Left renal cortex interstitium (tissue), 4 donors: ENCODE measurements at places on chromosomes 1 and 21. TPM values are rescaled to one million over a fixed set of nuclear protein-coding genes. Genes with fewer than 3 reads are reported as not detected.

COL16A1 gene
- 49.1 TPM for polyA plus RNA-seq

CYP4Z1 gene
- 0.66 TPM for polyA plus RNA-seq

KCNE2 gene
- 1.6 TPM for polyA plus RNA-seq

THEMIS2 gene
- 2.5 TPM for polyA plus RNA-seq

LCE1F gene
- not detected for polyA plus RNA-seq

RUNX1 gene
- polyA plus RNA-seq, result 2.1 TPM

UBXN10 gene
- 5.6 TPM for polyA plus RNA-seq

PRKACB gene
- 54.2 TPM for polyA plus RNA-seq

OR10J1 gene
- polyA plus RNA-seq, result not detected

KRTAP13-2 gene
- not detected for polyA plus RNA-seq

TOMM40L gene
- 12.7 TPM for polyA plus RNA-seq

METTL25B gene
- 33.9 TPM for polyA plus RNA-seq

ACTA1 gene
- 0.67 TPM for polyA plus RNA-seq

SPRR5 gene
- not detected for polyA plus RNA-seq

ADAMTS4 gene
- polyA plus RNA-seq, result 0.72 TPM

ZBED6 gene
- polyA plus RNA-seq, result 27.2 TPM

TMEM234 gene
- 20.2 TPM for polyA plus RNA-seq

RFX5 gene
- polyA plus RNA-seq, result 43.5 TPM

FAM89A gene
- 16.8 TPM for polyA plus RNA-seq

C1orf87 gene
- 0.21 TPM for polyA plus RNA-seq

NID1 gene
- 183 TPM for polyA plus RNA-seq

SPRR3 gene
- 0.18 TPM for polyA plus RNA-seq

CATSPERE gene
- 2.1 TPM for polyA plus RNA-seq

CDA gene
- polyA plus RNA-seq, result 8.7 TPM
